ENCODE measurements at places on chromosomes 6 and 20. TPM values are rescaled to one million over a fixed set of nuclear protein-coding genes. Genes with fewer than 3 reads are reported as not detected.

The SASH1 gene
- 29.4 TPM for polyA plus RNA-seq

The TENT5A gene
- 5.4 TPM for polyA plus RNA-seq

The CALHM4 gene
- 0.79 TPM for polyA plus RNA-seq

The BTNL2 gene
- polyA plus RNA-seq: 1.3 TPM

The COX7A2 gene
- polyA plus RNA-seq: 305 TPM

GRCh38 chr20:17648791-17649730, 33.0 kb downstream of the RRBP1 start:
- no peak for DNase-seq

DNA sequence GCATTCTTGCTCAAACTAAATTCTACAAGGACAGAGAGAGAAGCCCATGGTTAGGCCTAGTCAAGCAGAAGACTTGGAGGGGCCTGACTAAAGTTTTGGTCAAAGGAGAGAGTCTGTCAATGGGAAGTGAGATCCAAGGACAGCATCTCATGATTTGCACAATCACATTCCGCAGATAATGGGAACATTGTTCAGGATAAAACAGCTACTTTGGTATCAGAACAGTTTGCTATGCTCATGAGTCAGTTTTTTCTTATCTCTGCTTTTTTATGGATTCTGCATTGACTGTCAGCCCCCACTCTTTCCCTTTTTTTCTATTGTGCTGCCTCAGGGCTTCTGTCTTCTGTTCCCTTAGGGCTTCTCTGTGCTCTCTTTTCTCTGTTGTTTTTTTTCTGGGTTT, 28.6 kb downstream of the AKAP7 start:
- no peak for DNase-seq

- DNase-seq: no peak
Measured at GRCh38 chr6:167990016-167990945, 7.2 kb upstream of the KIF25 start.

DNA sequence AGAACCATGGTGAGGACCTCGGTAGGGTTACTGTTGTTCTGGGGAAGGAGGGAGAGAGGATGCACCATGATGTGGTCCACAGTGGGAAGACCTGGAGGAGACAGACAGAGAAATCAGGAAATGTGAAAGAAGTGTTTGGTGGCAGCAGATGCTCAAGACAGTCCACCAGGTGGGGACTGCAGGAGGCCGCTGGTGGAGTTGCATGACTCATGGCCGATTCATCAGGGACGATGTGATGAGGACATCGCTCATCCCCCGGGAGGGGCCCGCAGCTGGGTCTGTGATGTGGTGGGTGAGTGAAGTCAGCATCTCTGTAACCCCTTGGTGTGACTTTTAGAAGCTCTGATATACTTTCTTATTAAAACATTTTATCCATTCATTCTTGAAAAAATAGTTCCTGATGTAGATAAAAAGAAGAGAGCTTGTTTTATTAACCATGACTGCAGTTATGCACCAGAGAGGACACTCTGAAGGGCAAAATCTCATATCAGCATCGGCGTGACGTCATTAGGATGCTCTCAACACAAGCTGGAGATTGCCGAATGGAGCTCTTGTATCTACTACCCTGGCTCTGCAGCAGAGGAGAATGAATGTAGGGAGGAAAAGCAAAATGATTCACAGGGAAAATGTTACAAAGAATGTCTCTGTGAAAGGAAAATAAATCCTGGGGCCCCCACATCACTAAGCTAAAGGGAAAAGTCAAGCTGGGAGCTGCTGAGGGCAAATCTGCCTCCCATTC, 71.2 kb downstream of the RAMACL start:
- no peak for DNase-seq

GRCh38 chr20:62595491-62595890, 46.8 kb upstream of the SLCO4A1 start:
- no peak for DNase-seq
